GM23248 (cell line): ENCODE measurements at places on chromosomes 5 and 9. TPM values are rescaled to one million over a fixed set of nuclear protein-coding genes. Genes with fewer than 3 reads are reported as not detected.

DNA sequence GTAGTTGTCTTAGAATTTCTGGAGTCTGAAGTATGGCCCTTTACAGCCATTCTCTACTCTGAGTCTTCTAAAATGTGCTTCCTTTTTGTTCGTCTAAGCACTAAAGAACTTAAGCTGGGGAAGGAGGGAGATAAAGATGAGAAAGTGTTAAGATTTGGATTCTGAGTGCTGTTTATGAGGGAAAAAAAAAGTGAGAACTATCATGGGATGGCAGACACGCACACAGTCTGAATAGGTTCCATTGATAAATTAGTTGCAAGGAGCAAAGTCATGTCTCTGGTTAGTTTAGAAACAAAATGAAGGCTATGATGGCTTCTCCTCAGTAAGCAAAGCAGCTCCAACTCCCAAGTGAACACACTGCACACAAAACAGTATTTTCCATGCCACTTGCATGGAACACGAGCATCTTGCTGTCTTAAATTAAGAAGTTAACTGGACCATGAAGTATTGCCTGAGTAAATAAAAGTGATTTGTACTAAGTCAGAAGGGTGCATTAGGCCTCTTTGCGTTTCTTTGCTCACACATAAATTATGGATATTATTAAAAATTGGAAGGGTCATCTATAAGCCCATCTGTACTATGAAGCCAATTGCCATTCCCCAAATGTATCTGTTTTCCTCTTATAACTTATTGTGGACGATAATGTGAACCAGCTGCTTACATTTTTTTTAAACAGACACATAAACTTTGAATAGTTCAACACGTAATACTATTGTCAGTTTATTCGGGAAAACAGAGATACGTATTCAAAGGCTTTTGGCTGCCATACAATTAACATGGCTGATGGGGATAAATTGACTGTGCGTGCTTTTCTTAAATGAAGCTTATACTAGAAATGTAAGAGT is 199.3 kb downstream of the SGCD start:
- DNase-seq = peak; percentile 9

GRCh38 chr9:12993466-12993865 is 218.6 kb downstream of the LURAP1L start:
- no peak for DNase-seq

- peak; percentile 29 for DNase-seq
These were observed 98.8 kb downstream of the KLF4 start for GRCh38 chr9:107390778-107391177.

DNA sequence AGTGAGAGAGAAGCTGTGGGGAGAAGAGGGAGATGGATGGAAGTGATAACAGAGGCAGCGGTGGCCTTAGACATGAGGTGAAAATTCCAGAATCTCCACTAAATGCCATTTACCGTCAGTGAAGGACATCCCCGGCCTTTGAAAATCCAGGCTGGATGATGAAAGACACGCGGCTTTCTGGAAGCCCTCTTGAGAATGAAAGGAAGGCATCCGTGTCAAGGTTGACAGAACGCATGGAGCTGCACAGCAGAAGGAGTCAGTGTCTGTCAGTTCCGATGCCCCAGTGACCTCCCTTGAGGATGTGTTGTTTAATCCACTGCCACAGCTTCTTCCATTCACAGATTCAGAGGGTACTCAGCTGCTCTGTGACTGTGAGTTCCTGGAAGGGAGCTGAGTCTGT is 114.9 kb downstream of the ICE1 start:
- no peak for DNase-seq

DNA sequence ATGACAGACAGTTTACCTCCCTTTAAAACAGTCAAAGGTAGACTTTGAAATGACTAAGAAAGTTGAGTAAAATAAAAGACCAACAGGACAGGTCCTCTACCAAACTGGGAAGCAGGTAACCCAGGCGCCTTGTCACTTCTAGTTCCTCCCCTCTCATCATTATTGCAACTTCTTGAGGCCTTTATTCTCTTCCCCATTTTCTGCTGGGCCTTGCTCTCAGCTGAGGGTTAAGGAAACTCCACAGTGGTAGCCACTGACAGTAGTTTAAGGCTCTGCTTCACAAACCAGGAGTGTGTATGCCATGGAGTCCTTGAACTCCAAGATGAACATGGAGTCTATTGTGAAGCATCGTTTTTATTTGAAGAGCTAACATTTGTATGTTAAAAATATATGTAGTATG is 36.9 kb upstream of the TCERG1 start:
- DNase-seq = no peak

DNA sequence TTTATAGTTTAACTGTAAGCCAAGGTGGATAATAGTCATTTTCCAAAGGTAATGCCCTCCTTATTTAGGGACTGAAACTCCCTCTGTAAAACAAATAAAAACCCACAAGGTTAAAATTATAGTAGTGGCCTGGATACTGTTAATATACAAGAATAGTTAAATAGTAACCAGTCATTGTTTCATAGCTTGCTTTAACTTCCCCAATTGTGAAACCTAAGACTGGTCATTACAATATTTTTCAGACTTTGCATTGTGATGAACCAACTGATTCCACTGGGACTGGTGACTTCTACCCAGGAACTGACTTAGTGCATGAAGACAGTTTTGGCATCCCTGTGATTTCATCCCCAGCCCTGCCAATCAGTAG is 162.6 kb downstream of the SMC2 start:
- DNase-seq = no peak

DNA sequence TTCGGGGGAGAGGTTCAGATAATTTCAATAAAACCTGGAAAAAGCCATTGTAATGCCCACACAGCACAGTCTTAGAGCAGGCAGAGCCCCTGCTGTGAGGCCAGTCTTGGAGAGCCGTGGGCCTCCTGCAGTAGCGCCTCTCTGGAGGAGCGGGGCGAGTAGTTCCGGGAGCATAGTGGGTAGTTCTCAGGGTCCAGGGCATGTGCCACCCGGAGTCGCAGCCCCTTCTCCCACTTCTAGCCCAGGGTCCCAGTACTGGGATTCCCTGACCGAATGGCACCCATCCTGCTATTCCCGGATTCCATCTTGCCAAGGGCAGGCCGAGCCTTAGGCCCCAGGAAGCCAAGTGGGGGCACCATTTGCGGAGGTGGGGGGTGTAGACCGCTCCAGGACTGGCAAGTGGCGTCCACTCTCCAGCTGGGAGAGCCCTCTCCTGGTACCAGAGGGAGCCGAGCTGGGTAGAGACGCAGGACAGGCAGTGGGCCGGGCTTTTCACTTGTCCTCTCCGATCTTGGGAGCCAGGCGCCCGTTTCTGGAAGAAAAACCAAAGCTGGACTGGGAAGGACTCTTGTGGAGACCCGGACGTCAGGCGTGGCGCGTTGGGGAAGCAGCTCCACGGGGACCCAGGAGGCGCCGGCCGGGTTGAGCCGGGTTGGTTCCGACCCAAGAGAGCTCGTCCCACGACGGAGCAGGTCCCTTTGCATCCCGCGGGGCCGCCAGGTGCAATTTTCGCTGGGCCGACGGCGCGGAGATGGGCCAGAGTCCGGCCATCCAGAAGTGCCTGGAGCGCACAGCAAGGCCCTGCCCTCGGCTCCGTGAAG is 12.1 kb downstream of the PROP1 start:
- DNase-seq = no peak

- no peak for DNase-seq
These were observed 395 bp downstream of the TLN1 start for GRCh38 chr9:35731415-35732184.

GRCh38 chr5:38598994-38599617 is 42.7 kb upstream of the LIFR start:
- DNase-seq = peak; percentile 86

GRCh38 chr5:74787424-74787823 is 20.4 kb downstream of the NSA2 start:
- no peak for DNase-seq

DNA sequence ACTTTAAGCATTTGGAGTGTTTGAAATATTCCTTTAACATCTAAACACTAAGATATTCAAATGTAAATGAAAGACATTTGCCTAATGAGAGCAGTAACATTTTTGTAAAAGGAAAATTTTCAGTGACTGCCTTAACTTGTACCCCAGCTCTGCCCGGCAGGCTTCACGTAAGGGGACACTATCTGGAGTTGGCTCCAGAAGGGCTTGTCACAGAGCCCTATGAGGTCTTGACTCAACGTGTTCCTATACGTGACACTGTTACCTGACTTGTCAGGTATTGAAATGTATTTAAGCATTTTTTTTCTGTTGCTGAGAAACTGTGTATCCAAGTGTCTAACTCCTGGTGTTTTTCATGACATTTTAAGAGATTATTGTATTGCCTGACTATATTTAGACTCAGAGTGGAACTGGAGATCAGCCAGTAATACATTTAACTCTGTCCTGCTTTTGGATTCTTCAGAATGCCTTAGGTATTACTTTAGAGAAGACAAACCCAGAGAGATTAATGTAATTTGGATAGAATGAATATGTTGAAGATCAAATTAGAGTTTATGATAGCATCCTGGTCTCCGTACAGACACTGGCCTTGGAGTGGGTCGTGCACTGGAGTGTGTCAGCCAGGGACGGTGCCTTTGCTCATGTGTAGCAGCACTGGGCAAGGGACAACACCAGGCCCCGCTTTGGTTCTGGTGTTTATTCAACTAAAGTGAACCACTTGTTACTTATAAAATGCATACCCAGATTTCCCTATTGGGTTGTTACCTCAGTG is 34.6 kb upstream of the PHF2 start:
- no peak for DNase-seq

- no peak for DNase-seq
These were observed 73.7 kb downstream of the GADD45G start for GRCh38 chr9:89678396-89679015.

DNA sequence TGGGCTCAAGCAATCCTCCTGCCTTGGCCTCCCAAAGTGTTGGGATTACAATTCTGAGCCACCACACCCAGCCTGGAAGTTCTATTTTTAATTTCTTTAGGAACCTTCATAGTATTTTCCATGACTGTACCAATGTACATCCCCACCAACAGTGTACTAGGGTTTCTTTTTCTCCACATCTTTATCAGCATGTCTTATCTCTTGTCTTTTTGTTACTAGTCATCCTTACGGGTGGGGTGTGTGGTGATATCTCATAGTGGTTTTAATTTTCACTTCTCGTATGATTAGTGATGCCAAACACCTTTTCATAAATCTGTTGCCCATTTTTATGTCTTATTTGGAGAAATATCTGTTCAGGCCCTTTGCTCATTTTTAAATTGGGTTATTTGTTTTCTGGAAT is 123.0 kb upstream of the MEF2C start:
- DNase-seq = no peak

GRCh38 chr5:159121061-159121460 is 21.3 kb upstream of the EBF1 start:
- DNase-seq = no peak

DNA sequence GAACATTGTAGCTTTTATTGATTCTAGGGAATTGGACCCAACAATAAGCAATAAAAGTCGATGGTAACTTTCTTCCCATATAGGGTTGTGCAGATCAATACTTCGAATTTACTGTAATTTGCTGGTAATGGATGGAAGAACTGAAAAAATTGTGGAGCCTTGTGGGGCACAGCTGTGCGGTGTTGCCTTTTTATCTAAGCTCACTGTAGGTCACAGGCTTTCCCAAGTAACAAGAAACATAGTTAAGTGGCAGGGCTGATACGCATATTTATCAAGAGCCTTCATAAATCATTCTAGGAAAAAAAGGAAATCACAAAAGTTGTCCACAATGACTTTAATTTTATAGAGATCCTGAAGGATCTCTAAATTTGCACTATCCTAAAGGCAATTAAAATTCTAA is 292.9 kb downstream of the MAST4 start:
- DNase-seq = no peak

GRCh38 chr5:157030692-157031091 is 28.2 kb downstream of the HAVCR1 start:
- no peak for DNase-seq

GRCh38 chr5:80141681-80142080 is 106.5 kb downstream of the THBS4 start:
- no peak for DNase-seq

GRCh38 chr5:55601204-55601618 is 66.4 kb upstream of the PLPP1 start:
- peak; percentile 89 for DNase-seq

DNA sequence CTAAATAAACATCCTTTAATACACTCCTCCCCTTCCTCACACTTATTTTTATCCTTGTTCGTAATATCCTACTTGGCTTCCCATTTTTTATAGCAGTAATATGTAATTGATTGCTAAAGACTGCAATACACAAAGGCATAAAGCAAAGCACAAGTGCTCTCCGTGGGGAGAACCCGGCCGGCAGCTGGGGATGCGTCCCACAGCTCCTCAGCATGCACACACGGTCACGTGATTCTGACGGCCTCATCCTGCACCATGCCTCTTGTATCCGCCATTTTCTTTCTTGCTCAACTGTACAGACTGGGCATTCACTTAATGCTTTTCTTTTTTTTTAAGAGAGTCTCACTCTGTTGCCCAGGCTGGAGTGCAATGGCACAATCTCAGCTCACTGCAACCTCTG is 2.8 kb downstream of the BRD3OS start:
- DNase-seq = no peak

DNA sequence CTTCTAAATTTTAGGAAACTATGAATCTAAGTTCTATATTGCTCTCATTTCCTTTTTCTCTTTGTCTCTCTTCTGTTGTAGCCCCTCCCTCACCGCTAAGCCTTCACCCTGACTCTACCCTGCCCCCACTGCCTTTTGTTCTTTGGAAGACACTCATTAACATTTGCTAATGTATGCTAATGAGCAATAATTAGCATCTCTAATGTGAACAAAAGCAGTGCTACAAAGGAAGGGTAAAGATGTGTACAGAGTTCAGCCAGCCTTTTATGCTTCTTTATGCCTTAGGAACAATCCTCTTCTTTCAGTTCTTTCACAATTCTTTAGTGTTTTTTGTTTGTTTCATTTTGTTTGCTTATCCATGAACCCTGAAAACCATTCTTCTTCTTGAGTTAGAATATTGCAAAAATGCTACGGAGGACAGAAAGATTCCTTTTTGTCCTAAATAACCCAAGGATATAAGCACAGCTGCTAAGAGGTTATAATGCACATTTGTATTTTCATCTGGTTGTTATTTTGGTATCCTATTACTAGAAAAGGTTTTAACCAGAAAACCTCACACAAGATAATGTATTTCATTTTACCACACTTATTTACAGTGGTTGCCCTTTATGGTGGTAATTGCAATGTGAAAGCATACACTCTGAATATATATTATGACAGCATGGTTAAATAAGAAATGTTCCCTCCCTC is 159.3 kb downstream of the TMC1 start:
- no peak for DNase-seq

DNA sequence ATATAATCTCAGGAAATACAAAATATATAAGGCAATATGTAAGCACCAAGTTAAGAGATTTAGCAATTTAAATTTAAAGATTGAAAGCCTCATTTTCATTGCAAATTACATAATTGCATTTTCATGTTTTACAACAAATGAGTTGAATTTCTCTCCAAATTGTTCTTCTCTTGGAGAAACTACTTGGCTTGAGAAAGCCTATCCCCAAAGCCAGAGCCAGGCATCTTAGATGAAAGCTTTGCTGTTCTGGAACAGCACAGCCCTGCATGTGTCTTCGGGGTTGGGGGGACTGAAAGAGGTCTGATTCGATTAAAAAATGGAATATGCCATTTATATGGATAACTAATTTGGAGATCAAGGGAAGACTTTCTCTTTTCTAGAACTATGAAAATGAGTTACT is 212.0 kb downstream of the PARP8 start:
- no peak for DNase-seq

- DNase-seq = no peak
These were observed 157.9 kb downstream of the ZDHHC21 start for GRCh38 chr9:14535161-14535955.

Gene NR2F1
- total RNA-seq = 14.3 and 17.1 TPM in 2 replicates

Gene MCIDAS
- total RNA-seq = not detected in 2 replicates

Gene PTPRD
- not detected in 2 replicates for total RNA-seq

Gene EXD3
- total RNA-seq = 11.6 and 17.1 TPM in 2 replicates

Gene SHISAL2B
- not detected in 2 replicates for total RNA-seq

Gene HK3
- not detected in 2 replicates for total RNA-seq

Gene PCDH12
- total RNA-seq = 0.13 TPM in 1 of 2 replicates, not detected in the other
